ENCODE measurements at places on chromosomes 3 and 15. TPM values are rescaled to one million over a fixed set of nuclear protein-coding genes. Genes with fewer than 3 reads are reported as not detected.

- DNase-seq = no peak
Measured at GRCh38 chr3:108124337-108125152, 33.7 kb upstream of the CD47 start.

GRCh38 chr15:91980502-91981267, 127.2 kb downstream of the SLCO3A1 start:
- no peak for DNase-seq

GRCh38 chr3:186849374-186849975, 7.0 kb downstream of the ADIPOQ start:
- DNase-seq = no peak

GRCh38 chr3:101941318-101942040, 92.2 kb downstream of the NFKBIZ start:
- DNase-seq = no peak

- DNase-seq = no peak
Measured at GRCh38 chr3:5275529-5275928, 88.0 kb downstream of the EDEM1 start.

DNA sequence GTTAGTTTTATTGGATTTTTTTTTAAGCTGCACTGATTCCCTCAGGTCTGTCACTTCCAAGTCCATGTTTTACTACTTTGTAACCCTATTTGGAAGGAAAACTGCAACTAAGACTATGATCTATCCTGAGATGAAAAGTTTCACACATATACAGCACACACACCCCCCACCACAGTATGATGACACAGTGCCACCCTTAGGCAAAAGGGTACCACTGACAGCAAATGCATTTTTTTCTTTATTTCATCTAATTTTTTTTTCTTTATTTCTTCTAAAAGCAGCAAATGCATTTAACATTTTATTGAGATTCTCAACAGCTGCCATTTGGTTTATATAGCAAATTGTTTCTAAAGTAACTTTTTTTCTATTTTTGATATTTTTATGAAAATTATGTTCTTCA, 21.2 kb downstream of the NGRN start:
- no peak for DNase-seq

- no peak for DNase-seq
Measured at GRCh38 chr3:79038057-79038456, 729.7 kb downstream of the ROBO1 start.

DNA sequence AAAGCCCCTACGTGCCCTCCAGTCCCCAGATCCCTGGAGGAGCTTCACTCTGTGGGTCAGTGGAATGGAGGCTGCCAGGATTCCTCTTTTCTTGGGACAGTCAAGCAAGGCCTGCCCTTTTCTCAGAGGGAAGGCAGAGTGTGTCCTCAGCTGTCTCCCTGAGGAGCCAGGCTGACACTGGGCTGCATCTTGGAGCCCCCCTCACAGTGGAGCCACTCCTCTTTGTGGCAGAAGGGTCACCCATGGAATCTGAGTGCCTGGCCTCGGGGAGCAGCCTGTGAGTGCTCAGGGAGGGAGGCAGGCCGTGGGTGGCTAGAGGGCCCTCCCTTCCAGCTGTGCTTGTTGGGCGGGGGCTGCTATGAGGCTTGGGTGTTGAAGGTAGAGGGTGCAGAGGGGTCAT, 41.2 kb downstream of the BOC start:
- no peak for DNase-seq

- no peak for DNase-seq
Measured at GRCh38 chr15:43150191-43150929, 17.0 kb downstream of the TMEM62 start.

GRCh38 chr15:60006873-60007272, 2.8 kb downstream of the FOXB1 start:
- no peak for DNase-seq

The C3orf85 gene
- polyA plus RNA-seq = not detected

The SEMA7A gene
- 0.99 TPM for polyA plus RNA-seq

DNA sequence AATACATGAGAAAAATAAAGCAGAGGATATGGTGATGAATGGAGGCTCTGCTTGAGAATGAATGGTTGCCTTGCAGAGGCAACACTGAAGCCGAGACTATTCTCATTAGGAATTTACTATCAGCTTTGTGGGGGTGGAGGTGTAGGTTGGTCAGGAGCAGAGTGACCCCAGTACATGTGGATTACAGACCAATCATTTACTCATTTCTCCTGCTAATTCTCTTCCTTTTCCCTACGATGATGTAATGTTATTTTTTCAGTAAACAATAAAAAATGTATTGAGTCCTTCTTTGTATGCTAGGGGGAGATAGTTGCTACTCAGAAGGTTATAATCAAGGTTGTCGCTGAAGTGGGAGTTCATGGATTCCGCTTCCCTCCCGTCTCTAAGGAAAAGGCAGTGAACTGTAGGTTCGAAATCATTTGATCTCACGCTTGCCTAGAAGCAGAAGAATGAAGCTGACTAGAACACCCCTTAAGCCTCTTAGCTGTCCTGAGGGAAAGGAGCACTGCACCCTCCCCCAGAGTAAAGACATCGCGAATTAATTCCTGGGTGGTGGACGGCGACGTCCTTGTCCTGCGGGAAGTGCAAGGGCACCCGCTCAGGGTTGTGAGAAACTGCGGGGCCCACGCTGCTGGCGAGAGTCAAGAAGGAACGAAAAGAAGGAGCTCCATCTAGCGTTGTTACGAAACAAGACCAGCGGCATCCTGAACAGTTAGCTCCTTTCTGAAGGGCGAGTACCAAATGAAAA, 213.2 kb upstream of the PFN2 start:
- DNase-seq = peak; percentile 69

DNA sequence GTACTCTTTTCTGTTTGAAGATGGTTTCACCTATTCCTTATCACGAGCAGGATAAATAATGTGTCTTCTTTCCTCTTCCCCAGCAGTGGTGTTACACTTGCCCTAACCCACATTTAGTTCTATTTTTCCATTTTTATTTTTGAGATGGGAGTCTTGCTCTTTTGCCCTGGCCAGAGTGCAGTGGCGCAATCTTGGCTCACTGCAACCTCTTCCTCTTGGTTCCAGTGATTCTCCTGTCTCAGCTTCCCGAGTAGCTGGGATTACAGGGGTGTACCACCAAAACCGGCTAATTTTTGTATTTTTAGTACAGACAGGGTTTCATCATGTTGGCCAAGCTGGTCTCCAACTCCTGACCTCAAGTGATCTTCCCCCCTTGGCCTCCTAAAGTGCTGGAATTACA, 372.4 kb downstream of the FOXP1 start:
- DNase-seq = no peak

GRCh38 chr3:83895892-83896291, 1062.9 kb upstream of the CADM2 start:
- DNase-seq = no peak

DNA sequence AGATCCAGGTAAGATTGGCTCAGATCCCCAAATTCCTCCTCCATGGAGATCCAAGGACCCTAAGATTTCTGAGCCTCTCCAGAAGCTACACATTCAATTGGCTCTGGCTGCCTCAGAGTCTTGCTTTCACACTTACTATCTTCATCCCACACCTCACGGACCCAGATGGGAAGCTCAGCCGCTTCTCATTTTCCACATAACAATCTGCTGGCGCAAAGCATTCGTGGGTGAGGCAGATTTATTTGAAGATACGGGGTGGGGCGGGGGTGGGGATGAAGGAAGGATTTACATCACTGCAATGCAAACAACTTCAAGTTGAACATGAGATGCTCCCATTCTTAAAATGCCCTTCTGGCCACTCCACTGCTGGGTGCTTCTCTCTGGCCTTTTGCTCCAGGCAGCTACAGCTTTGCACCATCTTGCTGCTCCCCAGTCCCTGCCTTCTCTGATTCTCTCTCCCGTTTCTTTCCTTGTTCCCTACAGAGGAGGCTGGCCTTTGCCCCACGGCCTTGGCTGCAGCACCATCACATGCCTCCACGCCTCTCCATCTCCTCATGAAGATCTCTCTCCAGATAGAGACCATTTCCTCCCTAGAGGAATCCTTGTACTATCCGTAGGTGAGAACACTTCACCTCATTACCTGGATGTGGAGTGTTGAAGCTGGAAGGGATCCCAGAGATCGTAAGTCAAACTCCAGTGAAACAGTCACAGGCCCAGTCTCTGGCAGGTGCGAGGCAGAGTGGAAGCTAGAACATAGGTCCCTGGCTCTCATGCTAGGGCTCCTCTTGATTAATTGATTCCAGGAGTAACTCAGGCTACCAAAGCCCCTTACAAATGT, 175.9 kb downstream of the RPLP1 start:
- DNase-seq = no peak

DNA sequence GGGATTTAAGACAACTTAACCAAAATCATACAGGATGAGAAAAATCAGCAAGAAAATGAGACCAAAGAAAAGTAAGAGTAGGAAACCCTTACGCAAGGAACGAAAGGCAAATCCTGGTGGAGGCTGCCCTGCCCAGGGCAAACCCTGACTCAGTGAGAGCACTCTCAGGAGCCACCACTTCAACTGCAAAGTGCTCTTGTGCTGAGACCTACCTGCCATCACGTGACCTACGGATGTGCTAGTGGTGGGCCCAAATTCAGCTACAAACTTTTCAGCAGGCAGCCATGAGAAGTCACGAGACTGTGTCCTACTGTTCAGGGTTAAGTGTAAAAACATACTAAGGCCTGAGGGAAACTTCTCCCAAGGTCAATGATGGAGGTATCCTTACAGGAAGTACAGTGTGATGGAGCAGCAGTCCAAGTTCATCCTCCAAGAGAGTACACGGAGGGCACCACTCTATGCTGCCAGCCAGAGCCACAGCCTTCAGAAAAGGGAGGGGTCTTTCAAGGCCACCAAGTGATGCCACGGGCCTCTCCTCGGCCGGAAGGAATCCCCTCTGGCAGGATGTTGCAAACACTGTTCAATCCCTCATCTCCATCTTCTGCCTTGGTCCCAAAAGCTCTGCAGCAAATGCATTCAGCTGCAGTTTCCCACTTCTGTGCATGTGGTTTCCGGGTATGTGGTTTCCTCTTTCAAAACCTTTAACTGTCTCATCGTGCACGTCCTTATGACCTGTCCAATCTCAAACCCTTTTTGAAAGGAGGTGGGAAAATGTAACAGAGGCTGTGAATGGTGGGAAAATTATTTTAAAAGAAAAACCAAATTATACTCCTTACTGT, 9.5 kb downstream of the CHSY1 start:
- DNase-seq = peak; percentile 34

The RBP2 gene
- not detected for polyA plus RNA-seq

DNA sequence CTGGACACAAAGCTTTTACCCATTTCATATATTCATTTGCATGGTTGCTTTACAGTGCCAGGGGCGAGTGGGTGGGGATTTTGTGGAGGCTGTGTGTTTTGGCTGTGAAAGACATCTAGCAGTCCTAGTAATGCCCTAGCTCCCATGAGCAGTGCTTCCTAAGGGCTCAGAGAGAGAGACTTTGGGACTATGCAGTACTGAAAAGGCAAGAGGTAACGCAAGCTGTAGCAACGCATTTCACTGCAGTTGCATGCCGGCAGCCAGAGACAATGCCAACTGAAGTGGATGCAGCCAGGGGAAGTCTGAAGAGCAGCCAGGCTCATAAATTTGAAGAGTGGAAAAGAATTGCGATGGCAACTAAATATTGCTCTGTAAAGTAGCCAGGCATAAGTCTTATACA, 27.4 kb upstream of the ATP10A start:
- no peak for DNase-seq

All from heart right ventricle (tissue), 16 donors.